Thymus (tissue), 14 donors: ENCODE measurements at places on chromosomes 6 and 20. TPM values are rescaled to one million over a fixed set of nuclear protein-coding genes. Genes with fewer than 3 reads are reported as not detected.

ROMO1 gene
- 296 TPM for polyA plus RNA-seq

DNA sequence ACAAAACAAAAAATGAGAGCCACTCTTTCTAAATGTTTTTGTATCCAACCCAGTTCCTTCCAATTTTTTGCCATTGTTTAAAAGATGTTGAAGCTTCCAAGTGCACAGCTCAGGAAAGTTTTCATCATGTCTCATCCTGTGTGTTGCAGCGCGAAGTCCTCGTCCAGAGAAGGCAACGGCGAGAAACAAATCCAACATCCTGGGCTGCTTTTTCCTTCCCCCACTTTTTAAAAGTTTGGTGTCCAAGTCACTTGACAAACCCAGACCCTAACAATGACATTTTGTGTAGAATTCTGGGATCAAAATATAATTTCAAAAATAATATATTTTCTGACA is 92.3 kb downstream of the ANKRD60 start:
- DNase-seq, result no peak

- no peak for DNase-seq
These were observed 222.6 kb upstream of the MARCKS start for GRCh38 chr6:113634352-113635163.

- DNase-seq, result no peak
These were observed 356.8 kb upstream of the AGPAT4 start for GRCh38 chr6:161630674-161631073.

FGD2 gene
- polyA plus RNA-seq, result 22.1 TPM

SRSF6 gene
- 180 TPM for polyA plus RNA-seq

SERINC3 gene
- 51.2 TPM for polyA plus RNA-seq

SLC35D3 gene
- polyA plus RNA-seq, result 0.02 TPM

- DNase-seq, result no peak
These were observed 52.1 kb upstream of the DSP start for GRCh38 chr6:7489376-7489775.

GRCh38 chr6:13413466-13413862 is 73.9 kb downstream of the GFOD1 start:
- DNase-seq, result no peak

- no peak for DNase-seq
These were observed 615 bp upstream of the EYA2 start for GRCh38 chr20:46893877-46894578.

- DNase-seq, result no peak
These were observed 1015.1 kb downstream of the EPHA7 start for GRCh38 chr6:92404281-92404680.

DNA sequence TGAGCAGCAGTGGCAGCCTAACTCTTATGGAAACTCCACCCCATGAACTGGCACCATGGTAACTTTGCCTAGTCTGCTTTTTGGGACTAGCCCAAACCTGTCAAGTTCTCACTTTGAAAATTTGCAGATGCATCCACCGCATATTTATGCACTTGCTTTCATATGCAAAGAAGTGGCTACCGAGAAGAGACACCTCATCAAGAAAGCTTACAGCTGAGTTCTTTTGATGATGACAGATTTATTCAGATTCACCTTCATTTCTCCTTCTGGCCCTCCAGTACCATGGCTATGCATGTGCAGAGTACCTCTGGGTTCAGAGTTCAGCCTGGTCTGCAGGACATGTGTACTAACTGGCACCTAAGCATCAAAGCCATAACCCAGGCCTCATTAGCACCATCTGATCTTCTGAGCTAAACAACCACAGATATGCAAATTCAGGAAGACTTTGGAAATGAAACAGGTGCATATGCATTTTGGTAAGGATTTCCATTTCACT is 154.3 kb upstream of the TENT5A start:
- no peak for DNase-seq

DNA sequence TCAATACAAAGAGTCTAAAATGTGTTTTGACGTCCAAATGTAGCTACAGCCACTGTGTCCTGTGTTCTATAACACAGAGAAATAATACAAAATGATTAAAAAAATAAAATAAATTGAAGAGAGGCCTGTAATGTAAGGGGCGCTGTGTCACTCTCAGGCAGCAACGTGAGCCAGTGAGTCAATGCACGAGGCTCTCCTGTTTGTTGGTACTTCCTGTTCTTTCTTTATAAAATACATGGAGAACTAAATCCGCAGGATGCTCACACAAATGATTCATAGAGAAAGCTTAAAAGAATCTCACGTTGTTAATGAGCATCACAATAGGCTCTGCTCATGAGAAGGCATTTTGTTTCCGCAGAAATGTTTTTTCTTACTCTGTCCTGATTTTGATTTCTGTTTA is 635.0 kb upstream of the AGPAT4 start:
- DNase-seq, result no peak
